ENCODE measurements at places on chromosomes 6 and 20.

- peak; percentile 33 for DNase-seq
Observed at GRCh38 chr6:52416629-52417151, 3.5 kb upstream of the EFHC1 start.

GRCh38 chr6:84050408-84050807 lies 16.8 kb downstream of the MRAP2 start:
- DNase-seq = no peak

DNA sequence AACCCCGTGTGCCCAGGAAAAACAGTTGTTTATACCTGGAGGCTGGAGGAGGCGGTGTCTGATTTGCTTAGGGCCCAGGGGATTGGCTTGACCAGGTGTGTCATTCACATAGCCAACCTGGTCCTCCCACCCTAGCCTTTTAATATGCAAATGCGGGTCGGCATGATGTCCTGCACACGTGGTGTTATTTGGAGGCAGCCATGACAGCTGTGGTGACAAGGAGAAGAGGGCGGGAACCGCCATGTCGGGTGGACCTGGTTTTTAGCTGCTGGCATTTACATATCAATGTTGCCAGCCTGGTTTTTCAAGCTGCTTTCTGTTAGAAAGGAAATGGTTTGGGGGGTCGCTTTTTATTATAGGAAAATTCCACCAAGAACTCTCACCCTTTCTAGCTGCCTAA lies 291.4 kb upstream of the QKI start:
- DNase-seq = no peak

GRCh38 chr20:41783423-41784208 lies 165.4 kb upstream of the CHD6 start:
- no peak for DNase-seq

DNA sequence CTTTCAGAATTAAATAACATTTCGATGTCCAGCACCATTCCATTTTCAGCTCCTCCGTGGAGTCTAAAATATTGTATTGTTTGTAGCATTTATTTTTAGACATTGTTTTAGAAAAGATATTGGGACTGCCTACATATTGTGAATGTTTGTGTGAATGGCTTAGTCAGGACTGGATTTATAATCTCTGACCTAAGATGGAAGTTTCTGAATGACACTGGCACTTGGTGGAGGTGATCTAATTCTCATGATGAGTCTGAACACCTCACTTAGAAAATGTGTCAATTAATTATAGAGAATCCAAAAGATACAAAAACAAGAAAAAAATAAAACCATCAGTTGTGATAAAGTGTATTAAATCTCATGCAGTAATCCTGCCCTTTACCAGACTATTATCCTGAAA lies 60.8 kb upstream of the HBS1L start:
- DNase-seq = no peak

All from activated CD4-positive, alpha-beta T cell treated with anti-CD3 and anti-CD28 coated beads for 48 hours (primary cell).